Spleen (tissue), 13 donors: ENCODE measurements at places on chromosomes 5 and 9. TPM values are rescaled to one million over a fixed set of nuclear protein-coding genes. Genes with fewer than 3 reads are reported as not detected.

DNA sequence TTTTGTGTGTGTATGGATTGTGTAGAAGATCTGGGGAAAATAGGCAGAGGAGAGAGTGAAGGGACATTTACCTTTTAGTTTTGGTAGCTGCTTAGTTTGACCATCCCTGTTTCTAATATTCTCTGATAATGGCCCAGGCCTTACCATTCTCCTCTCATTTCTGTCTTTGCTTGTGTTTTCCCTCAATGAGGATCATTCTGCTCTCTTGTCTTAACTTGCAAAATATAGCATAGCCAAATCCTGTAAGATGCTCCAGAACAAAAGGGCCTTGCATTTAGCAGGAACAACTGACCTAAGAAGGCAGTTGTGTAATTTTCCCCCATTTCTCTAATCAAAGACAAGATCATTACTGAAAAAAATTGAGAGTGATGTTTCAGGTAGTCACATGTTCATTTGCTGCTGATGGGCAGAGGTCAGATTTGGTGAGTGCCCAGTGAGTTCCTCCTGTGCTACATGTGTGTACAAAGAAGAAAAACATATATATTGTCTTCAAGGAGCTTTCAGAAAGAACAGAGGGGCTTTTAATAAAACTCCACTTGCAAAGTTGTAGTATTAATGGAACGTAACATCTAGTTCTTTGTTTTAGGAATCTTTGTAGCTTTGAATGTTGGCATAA is 139.5 kb downstream of the KDM4C start:
- peaks cover 9% of the 10 kb centered on the region for H3K4me1 ChIP-seq
- no peak for DNase-seq
- H3K27ac ChIP-seq: no peak overlapping the region
- H3K27me3 ChIP-seq: no peaks in the 10 kb centered on the region
- H3K36me3 ChIP-seq: peaks cover 31% of the 10 kb centered on the region
- H3K4me3 ChIP-seq: no peak overlapping the region

DNA sequence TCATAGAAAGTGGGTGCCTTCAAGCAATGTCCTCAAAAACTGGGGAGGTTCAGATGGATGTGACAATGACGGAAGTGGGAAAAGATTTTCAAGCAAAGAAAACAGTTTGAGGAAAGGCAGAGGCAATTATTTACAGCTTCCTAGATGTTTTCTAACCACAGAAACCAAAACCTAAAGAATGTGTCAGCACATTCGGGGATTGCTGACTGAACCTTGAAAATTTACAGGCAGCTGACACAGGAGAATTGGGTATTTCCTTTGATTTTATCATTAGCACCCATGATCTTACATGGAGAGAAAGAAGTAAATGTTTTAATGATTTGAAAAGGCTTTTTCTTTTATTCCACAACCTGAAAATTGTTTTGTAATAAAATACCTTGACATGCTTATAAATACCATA is 369.0 kb downstream of the ACTL7B start:
- no peak overlapping the region for H3K27ac ChIP-seq
- no peak overlapping the region for H3K4me3 ChIP-seq
- H3K36me3 ChIP-seq: no peaks in the 10 kb centered on the region
- no peak for DNase-seq
- no peaks in the 10 kb centered on the region for H3K27me3 ChIP-seq
- no peaks in the 10 kb centered on the region for H3K4me1 ChIP-seq

- no peaks in the 10 kb centered on the region for H3K27me3 ChIP-seq
- H3K4me3 ChIP-seq: no peak overlapping the region
- peak overlapping the region; percentile 35 for H3K27ac ChIP-seq
- peak; percentile 70 for DNase-seq
- no peaks in the 10 kb centered on the region for H3K4me1 ChIP-seq
Observed at GRCh38 chr9:80231318-80232236, 659.8 kb downstream of the TLE4 start.

GRCh38 chr5:55997742-55998351 is 3.1 kb upstream of the IL6ST start:
- H3K36me3 ChIP-seq: no peaks in the 10 kb centered on the region
- H3K4me3 ChIP-seq: no peak overlapping the region
- H3K27me3 ChIP-seq: no peaks in the 10 kb centered on the region
- H3K27ac ChIP-seq: no peak overlapping the region
- H3K4me1 ChIP-seq: peaks cover 7% of the 10 kb centered on the region

GRCh38 chr5:134246771-134247427 is 21.0 kb upstream of the PPP2CA start:
- no peak overlapping the region for H3K27ac ChIP-seq
- H3K4me1 ChIP-seq: no peaks in the 10 kb centered on the region
- H3K27me3 ChIP-seq: no peaks in the 10 kb centered on the region

GRCh38 chr9:137986268-137987099 is 108.9 kb downstream of the CACNA1B start:
- no peak overlapping the region for H3K4me3 ChIP-seq
- H3K36me3 ChIP-seq: no peaks in the 10 kb centered on the region
- H3K27ac ChIP-seq: no peak overlapping the region
- peaks cover 37% of the 10 kb centered on the region for H3K27me3 ChIP-seq

GRCh38 chr5:38448568-38449350 is 107.7 kb downstream of the LIFR start:
- H3K27me3 ChIP-seq: peaks cover 58% of the 10 kb centered on the region
- no peak overlapping the region for H3K4me3 ChIP-seq
- no peak for DNase-seq
- no peaks in the 10 kb centered on the region for H3K36me3 ChIP-seq
- H3K27ac ChIP-seq: peak overlapping the region; percentile 46

- DNase-seq: no peak
- no peak overlapping the region for H3K27ac ChIP-seq
- no peaks in the 10 kb centered on the region for H3K4me1 ChIP-seq
- H3K4me3 ChIP-seq: no peak overlapping the region
Observed at GRCh38 chr5:171157775-171158174, 151.3 kb upstream of the TLX3 start.

DNA sequence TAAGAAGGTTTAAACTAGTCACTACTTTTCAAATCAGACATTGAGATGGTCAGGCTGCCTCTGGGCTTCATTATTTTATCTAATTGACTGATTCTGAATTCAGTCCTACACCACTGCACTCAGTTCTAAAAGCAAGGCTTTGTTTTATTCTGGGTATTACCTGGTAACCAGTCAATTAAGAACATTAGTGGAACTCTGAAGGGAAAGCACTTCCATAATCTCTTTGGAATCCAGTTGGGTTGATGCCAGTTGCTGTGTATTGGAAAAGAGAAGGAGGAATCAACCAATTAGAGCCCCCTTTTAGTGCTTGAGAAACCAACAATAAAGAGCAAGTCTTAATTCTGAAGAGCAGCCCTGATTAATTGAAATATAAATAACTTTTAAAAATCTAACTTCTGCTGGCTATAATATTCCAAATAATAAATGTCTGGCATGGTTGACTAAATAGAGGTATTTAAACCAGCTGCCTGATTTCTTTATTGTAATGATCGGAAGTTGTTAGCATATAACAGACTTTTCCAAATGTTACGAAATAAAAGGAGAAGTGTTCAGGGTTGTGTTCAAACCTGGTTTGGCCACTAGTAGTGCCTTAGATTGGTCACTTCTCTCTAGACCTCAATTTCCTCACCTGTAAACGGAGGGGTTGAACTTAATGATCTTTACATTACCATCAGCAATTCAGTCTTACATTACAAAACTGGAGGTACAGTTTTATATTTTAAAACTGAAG is 32.0 kb downstream of the CPEB4 start:
- no peak for DNase-seq
- no peak overlapping the region for H3K4me3 ChIP-seq
- H3K27me3 ChIP-seq: no peaks in the 10 kb centered on the region
- H3K27ac ChIP-seq: no peak overlapping the region
- peaks cover 32% of the 10 kb centered on the region for H3K4me1 ChIP-seq
- H3K36me3 ChIP-seq: no peaks in the 10 kb centered on the region

- H3K27ac ChIP-seq: no peak overlapping the region
- H3K4me1 ChIP-seq: no peaks in the 10 kb centered on the region
- H3K4me3 ChIP-seq: no peak overlapping the region
- H3K36me3 ChIP-seq: no peaks in the 10 kb centered on the region
Observed at GRCh38 chr5:96065685-96066385, 104.2 kb upstream of the ELL2 start.

DNA sequence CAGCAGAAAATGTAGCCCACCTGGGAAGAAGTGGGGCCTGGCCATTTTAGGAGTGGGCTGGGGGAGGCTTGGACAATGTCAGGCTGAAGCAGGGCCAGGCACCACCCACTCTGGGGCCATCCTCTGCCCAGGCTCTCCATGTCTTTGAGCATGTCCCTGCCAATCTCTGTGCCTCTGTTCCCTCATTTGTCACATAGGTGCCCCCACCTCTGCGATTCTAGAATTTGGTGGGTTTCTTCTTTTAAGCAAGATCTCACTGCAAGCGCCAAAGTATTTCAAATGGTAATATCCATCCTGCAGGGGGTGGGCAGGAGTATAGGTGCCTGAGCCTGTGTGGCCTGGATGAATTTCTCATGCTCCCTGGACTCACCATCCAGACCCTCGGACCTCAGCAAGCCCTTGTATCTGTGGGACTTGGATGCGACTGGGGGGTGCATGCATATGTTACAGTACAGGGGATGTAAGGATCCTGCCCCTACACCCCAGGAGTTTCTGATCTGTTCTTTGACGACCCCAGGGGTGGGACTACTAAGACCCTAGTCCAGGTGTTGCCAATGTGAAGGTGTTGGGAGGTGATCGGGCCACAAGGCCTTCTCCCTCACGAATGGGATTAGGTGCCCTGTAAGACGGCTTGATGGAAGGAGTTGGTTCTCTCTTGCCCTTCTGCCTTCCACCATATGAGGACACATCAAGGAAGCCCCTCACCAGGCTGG is 4.3 kb downstream of the CD74 start:
- DNase-seq: no peak
- peak overlapping the region; percentile 98 for H3K27ac ChIP-seq
- peaks cover 54% of the 10 kb centered on the region for H3K36me3 ChIP-seq
- H3K27me3 ChIP-seq: no peaks in the 10 kb centered on the region

DNA sequence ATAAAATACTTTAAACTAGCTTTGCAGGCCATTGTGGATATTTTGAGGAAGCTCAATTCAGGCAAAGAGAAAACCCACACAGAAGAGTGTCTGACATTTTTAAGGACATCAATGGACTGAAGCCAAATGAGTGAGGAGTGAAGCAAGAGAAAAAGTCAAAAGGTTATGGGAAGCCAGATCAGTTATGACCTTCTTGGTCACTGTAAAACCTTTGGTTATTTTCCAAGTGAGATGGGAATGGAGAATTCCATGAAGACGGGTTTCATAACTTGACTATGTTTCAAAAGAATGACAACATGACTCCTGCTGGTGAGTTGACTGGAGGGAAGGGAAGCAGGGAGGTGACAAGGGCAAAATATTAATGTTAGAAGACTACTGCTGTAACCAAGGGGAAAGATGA is 585.2 kb downstream of the EFNA5 start:
- H3K36me3 ChIP-seq: no peaks in the 10 kb centered on the region
- DNase-seq: no peak
- H3K4me3 ChIP-seq: no peak overlapping the region
- no peaks in the 10 kb centered on the region for H3K27me3 ChIP-seq
- H3K4me1 ChIP-seq: no peaks in the 10 kb centered on the region

- no peak for DNase-seq
- no peak overlapping the region for H3K4me3 ChIP-seq
- no peaks in the 10 kb centered on the region for H3K27me3 ChIP-seq
- H3K36me3 ChIP-seq: no peaks in the 10 kb centered on the region
- no peaks in the 10 kb centered on the region for H3K4me1 ChIP-seq
Observed at GRCh38 chr5:122152266-122152900, 23.0 kb downstream of the ZNF474 start.

The ANKRD18A gene
- total RNA-seq: 2.4 TPM

- no peak overlapping the region for H3K4me3 ChIP-seq
- no peak overlapping the region for H3K27ac ChIP-seq
- DNase-seq: no peak
Observed at GRCh38 chr5:145978171-145978570, 41.8 kb downstream of the SH3RF2 start.

The BSPRY gene
- 0.79 TPM for total RNA-seq

DNA sequence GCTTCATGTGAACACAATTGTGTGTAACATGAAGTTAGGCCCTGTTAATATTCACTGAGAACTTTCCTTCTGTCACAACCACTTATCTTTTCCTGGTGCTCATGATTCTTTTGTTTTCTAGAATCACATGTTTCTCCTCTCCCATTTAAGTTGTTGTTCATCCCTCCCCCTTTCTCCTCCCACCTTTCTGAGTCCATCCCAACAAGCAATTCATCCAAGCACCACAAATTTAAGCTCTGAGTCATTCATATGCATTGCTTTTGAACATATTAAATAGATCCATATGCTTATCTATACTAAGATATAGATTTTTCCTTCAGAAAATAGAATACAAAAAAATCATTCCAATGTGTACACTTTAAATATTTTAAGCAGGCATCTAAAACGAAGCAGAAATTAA is 75.2 kb upstream of the NFIB start:
- no peaks in the 10 kb centered on the region for H3K27me3 ChIP-seq
- H3K36me3 ChIP-seq: no peaks in the 10 kb centered on the region
- no peak overlapping the region for H3K27ac ChIP-seq
- H3K4me1 ChIP-seq: no peaks in the 10 kb centered on the region
- no peak overlapping the region for H3K4me3 ChIP-seq
- DNase-seq: no peak

The PCDHGC5 gene
- 0.98 TPM for total RNA-seq

The PLCXD3 gene
- 0.23 TPM for total RNA-seq

DNA sequence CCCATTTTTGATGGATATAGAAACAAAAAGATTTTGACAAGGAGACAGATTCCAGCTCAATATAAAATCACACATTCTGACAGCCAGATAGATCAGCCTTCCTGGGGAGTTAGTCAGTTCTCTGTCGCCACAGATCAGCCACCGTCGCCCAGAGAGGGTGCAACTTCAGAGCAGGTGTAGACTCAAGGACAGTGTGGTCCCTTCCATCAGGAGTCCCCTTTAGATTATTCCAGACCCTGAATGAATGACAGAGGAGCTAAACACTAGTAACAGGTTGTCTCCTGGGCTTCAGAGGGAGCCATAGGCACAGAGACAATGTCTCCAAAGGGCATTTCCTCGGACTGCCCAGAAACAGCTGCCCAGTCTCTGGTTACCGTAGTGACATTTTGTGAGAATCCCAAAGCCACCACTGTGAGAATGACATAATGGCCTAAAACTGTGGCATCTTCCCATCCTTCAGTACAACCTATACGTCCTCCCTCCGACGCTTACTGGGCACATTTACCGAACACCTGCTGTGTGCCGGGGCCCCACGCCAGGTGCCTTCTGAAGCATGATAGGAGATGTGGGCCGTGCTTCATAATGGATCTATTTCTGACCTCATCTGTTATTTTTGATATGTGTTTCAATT is 47.4 kb upstream of the SLC2A8 start:
- no peaks in the 10 kb centered on the region for H3K36me3 ChIP-seq
- H3K27ac ChIP-seq: no peak overlapping the region
- H3K4me3 ChIP-seq: no peak overlapping the region

DNA sequence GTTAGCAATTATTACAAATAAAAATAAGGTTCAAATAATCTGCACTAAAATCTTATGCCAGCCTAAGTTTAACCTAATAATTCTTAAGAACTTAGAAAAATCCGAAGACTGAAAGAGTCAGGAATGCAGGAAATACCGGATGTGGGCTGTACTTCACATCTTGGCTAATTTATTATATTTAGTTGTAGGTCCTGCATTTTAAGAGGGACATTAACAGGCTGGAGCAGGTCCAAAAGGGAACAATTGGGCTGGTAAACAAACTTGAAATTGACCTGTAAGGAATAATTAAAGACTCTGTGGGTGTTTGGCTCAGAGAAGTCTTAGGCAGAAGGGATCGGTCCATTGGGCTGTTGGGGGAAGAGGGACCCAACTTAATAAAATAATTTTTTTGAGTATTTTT is 18.4 kb downstream of the GLRA1 start:
- no peak overlapping the region for H3K4me3 ChIP-seq
- DNase-seq: no peak
- no peaks in the 10 kb centered on the region for H3K4me1 ChIP-seq
- peaks cover 8% of the 10 kb centered on the region for H3K27me3 ChIP-seq
